ENCODE measurements at places on chromosomes 11 and 22.

DNA sequence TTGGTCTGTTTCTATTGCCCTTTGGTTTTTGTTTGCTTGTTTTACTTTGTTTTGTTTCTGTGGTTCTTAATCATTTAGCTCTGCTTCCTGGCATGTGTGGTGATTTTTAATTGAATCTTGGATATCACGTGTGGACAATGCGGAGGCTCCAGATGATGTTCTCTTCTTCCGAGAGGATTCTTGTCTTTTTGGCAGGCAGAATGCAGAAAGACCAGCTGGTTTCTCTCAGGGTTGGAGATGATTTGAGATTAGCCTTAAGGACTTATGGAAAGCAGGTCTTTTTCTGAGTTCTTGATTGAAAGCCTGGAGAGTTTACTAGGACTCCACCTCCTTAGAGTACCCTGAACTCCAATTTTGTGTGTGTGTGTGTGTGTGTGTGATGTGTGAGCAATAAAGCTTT lies 21.0 kb upstream of the ANO1 start:
- DNase-seq, result no peak

DNA sequence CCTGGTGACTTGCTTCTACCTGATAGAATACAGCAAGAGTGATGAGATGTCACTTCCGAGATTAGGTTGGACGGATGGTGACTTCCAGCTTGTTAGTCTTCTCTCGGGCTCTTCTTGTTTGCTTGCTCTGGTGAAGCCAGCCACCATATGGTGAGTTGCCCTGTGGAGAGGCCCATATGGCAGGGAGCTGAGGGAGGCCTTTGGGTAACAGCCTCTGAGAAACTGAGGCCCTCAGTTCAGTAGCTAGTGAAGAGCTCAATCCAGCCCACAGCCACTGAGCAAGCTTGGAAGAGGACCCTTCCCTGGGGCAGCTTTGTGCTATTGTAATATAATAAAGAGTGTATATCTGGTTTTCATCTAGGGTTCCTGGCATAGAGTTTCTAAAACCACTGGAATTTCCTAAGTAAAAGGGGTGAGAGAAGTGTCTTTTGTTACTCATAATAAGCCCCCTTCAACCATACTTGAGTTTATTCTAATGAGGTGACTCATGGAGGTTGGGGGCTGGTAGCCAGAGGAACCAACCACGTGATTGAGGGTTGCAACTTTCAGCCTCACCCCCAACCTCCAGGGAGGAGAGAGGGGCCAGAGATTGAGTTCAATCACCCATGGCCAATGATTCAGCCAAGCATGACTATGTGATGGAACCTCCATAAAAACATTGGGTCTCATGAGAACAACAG lies 8.0 kb upstream of the TPCN2 start:
- no peak for DNase-seq

- DNase-seq, result no peak
Observed at GRCh38 chr11:21807350-21807749, 385.5 kb upstream of the ANO5 start.

DNA sequence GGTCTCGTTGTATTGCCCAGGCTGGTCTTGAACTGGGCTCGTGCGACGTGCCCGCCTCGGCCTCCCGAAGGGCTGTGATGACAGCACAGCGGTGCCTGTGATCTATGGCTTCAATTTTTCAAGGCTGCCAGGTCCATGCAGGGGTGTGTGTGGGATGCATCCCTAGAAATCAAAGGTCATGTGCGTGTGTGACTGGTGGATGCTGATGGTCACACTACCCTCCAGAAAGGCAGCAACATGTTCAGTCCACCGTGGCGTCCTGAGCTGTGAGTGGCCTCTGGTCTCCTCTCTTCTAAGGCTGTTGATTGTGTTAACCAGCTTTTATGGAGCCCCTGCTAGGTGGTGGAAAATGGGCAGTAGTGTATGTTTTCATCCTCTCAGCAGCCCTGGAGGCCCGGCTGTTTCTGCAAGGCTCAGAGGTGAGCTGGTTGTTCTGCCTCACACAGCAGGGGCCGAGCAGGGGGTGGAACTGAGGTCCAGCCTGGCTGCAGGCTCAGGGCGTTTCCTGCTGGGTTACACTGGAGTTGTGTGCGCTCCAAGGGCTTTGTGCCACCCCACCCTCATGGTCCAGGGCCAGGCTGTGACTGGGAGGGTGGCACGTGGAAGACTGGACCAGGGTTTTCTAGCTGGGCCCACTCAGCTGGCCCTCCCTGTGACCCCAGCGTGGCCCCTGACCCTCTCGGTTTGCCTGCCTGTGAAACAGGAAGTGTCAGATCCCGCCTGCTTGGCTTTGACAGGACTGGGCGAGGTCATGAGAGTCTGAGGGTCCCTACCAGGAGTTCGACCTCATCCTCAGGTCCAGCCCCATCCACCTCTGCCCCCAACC lies 7.7 kb downstream of the BIK start:
- DNase-seq, result no peak

- no peak for DNase-seq
Observed at GRCh38 chr11:130414107-130415080, 14.0 kb downstream of the ADAMTS8 start.

- no peak for DNase-seq
Observed at GRCh38 chr11:118998388-118998717, 415 bp downstream of the CENATAC start.

- no peak for DNase-seq
Observed at GRCh38 chr11:89327885-89328284, 150.2 kb downstream of the TYR start.

DNA sequence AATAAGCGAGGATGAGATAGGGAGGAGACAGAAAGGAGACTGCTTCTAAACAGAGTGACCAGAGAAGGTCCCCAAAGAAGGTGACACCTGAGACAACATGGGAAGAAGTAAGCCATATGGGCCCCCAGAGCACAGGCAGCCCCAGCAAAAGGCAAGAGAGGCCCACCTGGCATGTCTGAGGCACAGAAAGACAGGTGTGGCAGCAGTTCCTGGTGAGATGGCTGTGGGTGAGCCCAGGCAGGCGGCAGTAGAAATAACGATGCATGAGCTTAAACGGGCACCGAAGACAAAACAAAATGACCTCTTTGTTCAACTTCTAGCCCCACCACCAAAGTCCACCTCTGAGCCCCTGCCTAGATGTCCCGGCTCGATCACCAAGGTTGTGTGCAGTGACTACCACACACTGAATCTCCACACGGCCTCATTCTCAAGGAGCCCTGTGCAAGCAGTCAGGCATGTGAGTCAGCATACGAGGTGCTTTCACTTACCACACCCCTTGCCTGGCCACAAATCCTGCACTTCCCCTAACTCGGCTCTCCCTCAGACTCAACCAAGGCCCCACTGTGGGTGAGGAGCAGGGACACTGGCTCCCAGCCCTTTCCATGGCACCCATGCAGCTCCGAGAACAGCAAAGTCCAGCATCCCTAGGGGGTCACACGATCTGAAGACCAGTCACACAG lies 77.6 kb downstream of the PACSIN2 start:
- DNase-seq, result no peak

DNA sequence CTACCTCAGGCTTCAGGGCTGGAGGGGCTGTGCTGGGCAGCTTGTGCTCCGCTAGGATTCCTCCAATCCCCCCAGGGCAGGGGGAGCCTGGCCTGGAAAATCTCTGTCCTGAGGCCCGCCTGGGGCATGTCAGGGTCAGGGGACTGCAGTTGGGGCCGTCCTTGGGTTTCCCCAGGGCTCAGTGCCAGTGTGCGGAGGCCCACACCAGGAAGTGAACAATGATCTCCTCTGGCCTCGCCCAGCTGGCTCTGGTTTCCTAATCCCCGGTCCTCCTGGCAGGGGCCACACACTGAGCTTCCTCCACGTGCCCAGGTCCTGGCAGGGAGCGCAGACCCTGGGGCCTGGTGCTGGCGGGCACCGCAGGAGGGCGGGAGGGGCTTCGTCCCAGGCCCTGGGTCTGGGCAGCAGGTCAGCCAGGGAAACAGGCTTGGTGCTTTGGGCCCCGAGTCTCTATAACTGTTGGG lies 1.4 kb upstream of the MUC2 start:
- no peak for DNase-seq

GRCh38 chr11:43789700-43790443 lies 90.8 kb upstream of the ALKBH3 start:
- no peak for DNase-seq

- no peak for DNase-seq
Observed at GRCh38 chr22:17845790-17846189, 71.5 kb upstream of the BID start.

- DNase-seq, result no peak
Observed at GRCh38 chr11:16853859-16854258, 115.4 kb downstream of the C11orf58 start.

DNA sequence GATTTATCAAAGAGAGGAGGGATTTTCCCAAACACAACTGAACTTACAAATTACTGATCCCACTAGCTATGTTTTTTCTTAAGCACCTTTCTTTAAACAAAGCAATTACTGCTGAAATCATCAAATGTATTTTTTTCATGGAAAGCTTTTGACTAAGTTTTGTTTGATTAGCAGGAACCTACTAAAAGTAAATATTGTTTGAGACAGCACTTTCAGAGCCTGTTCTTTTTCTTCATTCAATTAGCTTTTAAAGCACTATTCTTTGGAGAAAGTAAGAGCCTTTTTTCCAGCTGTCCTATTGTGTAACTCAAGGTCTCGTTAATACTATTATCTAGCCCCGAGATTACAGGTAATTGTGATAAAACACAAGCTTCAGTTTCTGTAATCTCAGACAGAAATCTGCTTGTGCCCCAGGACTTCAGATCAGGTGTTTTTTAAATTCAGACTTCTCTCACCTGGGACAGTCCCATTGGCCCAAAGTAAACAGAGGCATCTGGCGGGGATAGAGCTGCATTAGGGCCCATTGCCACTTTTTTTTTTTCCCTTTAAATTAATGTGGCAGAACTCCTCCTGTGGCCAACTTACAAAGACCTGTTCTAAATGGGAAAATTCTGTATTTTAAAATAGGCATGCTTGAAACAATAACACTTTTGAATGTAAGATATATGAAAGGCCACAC lies 11.0 kb downstream of the CSTPP1 start:
- no peak for DNase-seq

GRCh38 chr22:19990609-19991394 lies 25.8 kb downstream of the ARVCF start:
- no peak for DNase-seq

DNA sequence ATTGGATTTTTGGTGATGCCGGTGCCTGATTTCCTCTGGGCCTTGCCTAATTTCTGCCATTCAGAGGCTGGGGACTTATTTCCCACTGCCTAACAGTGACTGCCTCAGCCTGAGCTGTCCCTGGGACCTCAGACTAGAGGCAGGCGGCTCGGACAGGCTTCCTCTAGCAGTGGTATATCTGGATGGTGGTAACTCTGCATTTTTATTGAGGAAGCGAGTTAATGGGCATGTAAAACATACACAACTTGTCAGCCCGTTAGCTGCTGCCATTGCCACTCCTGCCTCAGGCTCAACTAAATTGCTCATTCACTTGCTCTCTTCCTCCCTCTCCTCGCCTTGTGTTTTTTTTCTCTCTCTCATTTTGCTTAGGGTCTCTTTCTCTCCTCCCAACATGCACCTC lies 561.6 kb downstream of the BUD13 start:
- DNase-seq, result no peak

DNA sequence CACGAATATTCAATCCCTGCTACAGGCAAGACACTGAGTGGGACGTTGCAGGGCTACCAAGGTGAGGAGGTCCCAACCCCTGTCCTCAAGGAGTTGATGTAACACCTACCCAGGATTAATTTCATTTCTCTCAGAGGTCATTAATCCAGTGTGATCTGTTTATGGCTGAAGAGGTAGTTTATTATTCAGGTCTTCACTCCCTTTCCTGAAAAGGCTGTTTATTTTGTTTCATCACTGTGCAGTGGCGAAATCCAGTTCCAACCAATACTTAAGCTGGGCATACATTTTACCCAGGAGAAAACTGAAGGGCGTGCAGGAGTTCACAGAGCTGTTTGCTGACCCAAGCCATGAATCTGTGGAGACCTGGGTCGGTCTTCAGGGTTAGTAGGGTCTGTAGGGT lies 2.7 kb upstream of the PTPRJ start:
- no peak for DNase-seq

- no peak for DNase-seq
Observed at GRCh38 chr11:27391331-27392015, 28.5 kb upstream of the CCDC34 start.

DNA sequence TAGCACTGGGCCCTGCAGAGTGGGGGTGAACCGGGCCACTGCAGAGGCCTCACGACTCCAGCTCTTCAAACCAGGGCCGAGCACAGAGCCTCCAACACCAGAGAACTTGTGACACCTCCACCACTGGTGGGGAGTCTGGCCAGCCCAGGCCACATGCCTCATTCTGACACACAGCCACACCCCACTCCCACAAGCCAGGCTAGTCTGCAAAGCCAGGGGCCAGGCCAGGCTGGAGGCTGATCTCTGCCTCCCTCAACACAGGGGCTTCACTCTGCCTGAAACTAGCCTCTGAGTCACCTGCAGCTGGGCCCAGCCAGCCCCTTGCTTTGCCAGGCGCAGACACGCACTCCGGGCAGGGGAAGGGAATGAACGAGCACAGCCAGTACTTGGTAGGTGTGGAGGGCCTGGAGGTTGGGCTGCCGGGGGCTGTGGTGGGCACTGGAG lies 102.9 kb downstream of the MED15 start:
- DNase-seq, result no peak

- no peak for DNase-seq
Observed at GRCh38 chr11:11213117-11213516, 139.9 kb downstream of the CSNK2A3 start.

DNA sequence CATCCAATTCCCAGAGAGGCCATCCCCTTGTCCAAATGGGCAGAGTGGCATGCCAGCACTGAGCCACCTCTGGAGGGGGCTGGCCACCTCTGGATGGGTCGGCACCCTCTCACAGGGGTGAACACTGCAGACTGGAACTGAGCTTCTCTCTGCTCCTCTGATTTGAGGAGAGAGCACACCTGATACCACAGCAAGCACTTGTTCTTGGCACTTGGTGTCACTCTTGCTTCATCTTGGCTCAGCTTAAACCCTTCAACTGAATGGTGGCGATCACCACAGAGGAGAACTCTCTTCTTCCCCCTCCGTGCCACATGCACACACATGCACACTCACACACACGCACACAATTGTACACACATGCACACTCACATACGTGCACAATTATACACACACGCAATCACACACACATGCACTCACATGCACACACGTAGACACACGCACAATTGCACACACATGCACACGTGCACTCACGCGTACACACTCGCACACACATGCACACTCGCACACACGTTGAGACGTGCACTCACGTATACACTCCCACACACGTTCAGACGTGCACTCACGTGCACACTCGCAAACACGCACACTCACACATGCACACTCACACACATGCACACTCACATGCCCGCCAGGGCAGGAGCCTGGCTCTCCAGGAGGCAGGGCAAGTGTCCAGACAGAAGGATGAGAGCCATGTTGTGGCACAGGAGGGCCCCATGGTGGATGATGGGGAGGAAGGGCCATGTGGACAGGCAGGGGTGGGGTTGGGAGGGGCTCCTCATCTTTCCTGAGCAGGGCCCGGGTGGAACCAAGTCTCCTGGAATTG lies 23.4 kb downstream of the OVOL1 start:
- DNase-seq, result no peak
